AG09309 (cell line): ENCODE measurements at places on chromosomes 16 and 17.

- no peak for DNase-seq
Observed at GRCh38 chr17:7437950-7438614, 1.2 kb upstream of the FGF11 start.

GRCh38 chr17:59513934-59514841 is 51.2 kb upstream of the DHX40 start:
- DNase-seq = no peak

- DNase-seq = no peak
Observed at GRCh38 chr17:60103957-60104356, 25.2 kb upstream of the HEATR6 start.

DNA sequence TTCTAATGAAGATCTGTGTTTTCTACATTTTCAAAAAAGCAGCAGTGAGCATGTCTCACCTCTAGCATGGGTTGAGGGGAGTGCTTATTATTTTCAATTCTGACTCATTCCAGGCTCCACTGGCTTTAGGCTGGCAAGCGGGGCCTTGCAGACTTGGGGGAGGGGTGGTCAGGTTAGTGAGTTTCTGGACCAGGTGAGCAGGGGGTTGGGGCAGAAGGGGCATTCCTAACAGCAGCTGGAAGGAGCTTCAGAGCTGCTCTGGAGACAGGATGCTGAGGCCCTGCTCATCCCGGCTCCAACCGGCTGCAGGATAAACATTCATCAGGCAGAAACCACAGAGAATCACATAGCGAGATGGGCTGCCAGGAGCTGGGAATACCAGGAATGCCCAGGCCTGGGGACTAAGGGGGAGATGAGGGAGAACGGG is 10.5 kb upstream of the KRT19 start:
- no peak for DNase-seq

DNA sequence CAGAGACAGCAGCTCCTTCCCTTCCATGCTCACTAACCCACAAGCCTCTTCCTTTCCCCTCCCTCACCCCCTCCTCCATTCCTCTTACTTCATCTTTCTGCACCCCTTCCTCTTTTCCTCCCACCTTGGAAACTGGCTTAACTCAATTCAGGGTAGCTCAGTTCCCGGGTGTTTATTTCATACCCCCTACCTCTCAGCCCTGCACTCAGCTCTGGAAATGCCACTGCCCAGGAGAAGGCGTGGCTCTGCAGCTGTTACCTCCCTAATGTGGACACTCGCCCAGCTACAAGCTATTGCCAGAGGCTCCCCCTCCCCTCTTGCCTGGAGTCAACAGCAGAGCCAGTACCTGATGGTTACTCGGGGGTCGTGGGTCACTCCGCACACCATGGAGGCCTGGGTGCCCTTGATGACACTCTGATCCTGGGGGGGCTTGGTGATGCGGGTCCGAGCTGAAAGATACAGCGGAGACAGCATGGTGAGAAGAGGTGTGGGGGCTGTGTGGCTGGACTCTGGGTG is 118.4 kb upstream of the CDC42EP4 start:
- no peak for DNase-seq

DNA sequence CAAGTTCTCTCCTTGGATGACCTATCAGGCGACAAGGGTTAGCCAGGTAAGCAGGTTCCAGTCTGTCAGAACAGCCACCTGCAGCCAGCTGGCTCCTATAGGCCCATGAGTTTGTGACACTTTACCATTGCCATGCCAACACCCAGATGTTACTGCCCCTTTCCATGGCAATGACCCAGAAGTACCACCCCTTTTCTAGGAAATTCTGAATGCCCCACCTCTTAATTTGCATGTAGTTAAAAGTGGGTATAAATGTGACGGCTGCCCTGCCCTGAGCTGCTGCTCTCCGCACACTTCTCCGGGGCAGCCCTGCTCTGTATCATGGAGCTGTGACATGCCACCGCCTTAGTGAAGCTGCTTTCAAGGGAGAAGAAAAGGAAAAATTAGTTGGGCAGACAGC is 10.0 kb upstream of the SECTM1 start:
- DNase-seq = no peak

DNA sequence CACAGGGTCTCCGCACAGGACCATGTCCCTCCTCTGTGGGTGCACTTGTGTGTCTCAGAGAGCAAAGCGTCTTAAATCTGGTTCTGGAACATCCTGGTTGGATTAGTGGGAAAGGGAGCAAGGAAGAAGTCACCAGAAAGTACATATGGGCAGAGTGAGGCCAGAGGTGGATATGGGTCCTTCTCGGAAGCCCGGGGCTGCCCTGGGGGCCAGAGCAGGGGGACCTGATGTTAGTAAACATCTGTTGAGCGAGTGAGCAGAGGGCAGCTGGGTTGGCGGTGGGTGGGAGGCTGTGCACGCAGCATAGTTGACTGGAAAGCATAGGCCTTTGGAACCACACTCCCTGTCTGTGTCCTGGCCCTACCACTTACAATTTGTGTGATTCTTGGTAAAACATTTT is 22.7 kb downstream of the UNC13D start:
- no peak for DNase-seq

- DNase-seq = no peak
Observed at GRCh38 chr16:63568164-63568563, 1531.9 kb upstream of the CDH8 start.

DNA sequence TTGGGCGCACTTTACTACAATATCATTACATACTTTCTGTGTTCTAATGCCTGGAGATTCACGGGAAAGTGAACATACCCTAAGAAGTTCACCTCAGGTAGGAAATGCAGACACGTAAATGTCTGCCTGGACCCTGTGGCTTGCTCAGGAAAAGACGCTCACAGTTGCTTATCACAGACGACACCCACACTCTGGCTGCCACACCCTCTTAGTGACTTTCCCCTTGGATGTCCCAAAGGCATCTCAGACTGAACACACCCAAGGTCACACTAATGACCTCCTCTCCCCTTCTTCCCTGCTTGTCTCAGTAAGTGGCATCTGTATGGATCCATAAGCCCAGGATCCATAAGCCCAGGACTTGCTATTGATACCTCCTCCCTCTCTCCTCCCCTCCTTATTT is 32.6 kb downstream of the CDRT15 start:
- no peak for DNase-seq

DNA sequence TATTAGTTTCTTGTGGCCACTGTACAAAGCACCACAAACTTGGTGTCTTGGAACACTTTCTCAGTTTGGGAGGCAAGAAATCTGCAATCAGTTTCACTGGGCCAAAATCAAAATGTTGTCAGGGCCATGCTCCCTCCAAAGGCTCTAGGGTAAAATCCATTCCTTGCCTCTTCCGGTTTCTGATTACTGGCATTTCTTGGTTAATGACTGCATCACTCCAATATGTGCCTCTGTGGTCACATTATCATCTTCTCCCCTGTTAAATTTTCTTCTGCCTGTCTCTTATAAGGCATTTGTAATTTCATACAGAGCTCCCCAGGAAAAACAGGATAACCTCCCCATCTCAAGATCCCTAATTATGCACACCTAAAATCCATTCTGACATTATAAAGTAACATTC is 34.8 kb downstream of the ZNF287 start:
- peak; percentile 10 for DNase-seq

GRCh38 chr16:67533024-67533560 is 4.5 kb downstream of the RIPOR1 start:
- DNase-seq = no peak
